ENCODE measurements at places on chromosomes 5 and 9. TPM values are rescaled to one million over a fixed set of nuclear protein-coding genes. Genes with fewer than 3 reads are reported as not detected.

DNA sequence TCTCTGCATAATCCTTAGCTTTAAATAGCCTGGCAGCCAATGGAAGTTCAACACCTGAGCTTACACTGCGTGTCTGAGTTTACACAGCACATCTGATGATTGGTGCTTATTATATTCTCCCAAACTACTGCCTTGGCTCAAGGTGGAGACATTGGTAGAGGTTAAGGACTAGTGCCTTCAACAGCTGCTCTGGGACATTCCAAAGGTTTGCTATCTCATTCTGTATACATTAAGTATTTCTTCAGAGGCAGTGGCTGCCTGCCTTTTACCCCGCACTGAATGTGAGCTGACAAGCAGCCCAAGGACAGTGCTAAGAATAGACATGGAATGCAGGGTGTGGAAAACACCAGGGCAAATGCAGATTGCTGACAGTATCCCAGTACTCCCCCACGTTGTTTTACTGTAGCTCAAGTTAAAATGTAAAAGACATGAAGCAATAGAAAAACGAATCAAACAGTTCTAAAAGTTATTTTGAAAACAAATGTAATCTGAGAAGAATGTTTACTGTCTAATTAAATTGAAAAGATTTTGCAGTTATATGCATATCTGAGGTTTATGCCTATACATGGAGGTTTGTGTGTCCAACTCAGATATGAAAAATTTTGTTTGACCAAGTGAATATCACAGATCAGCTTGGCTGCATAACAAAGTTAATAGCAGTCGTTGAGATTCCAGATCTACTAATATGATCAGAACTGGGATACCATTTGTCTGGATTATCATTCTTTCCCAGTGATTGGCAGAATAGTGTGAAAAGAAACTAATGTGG lies 1.8 kb downstream of the HSPB3 start:
- no peak for DNase-seq

DNA sequence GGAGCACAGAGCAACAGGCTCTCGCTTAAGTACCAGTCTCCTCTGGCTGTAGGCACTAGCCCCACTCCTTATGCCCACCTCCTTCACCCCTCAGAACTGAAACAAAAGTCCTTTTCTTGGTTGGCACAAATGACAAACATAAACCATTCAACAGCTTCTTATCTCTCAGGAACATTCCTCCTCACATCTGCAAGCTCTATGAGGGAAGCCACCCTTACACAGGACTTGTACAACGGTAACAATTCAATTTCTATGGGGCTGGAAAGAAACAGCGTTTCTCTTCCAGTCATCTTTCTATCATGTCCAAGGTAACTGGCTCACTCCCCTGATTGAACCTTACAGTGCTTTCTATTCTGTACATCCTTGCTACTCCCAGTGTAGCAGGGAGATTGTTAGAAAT lies 74.1 kb downstream of the CSF2 start:
- no peak for DNase-seq

DNA sequence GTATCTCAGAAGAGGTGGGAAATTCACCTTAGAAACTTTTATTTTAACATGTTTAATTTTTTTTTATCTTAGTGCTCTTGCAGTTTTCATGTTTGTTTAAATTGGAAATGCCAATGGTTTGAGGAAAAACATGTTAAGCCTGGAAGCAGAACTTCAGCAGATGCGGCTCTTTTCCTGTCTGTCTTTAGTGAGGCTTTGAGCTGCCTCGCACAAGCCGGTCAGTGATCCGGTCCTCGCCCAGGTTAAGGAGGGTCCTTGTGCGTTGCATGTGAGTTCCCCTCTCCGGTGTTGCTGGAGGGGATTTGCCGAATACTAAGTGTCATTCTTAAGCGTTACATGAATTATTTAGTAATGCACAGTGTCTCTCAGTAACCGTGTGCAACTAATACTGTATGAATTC lies 9.4 kb upstream of the PLEKHG4B start:
- no peak for DNase-seq

DNA sequence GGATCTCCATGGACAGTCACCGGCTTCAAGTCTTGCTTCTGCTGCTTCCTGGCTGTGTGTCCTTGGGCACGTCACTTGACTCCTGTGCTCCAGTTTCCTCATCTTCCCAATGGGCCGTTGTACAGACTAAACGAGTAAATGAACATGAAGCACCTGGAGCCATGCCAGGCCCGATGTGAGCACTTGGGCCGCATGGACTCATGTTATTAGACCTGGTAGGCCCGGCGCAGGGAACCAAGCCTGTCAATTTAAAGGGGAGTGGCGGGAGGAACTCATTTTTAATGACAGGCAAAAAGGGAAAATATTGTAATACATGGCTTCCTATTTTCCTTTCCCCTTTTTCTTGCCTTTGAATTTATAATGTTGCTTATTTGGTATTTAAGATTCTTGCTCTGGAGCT lies 47.5 kb downstream of the TENT4A start:
- DNase-seq = no peak

DNA sequence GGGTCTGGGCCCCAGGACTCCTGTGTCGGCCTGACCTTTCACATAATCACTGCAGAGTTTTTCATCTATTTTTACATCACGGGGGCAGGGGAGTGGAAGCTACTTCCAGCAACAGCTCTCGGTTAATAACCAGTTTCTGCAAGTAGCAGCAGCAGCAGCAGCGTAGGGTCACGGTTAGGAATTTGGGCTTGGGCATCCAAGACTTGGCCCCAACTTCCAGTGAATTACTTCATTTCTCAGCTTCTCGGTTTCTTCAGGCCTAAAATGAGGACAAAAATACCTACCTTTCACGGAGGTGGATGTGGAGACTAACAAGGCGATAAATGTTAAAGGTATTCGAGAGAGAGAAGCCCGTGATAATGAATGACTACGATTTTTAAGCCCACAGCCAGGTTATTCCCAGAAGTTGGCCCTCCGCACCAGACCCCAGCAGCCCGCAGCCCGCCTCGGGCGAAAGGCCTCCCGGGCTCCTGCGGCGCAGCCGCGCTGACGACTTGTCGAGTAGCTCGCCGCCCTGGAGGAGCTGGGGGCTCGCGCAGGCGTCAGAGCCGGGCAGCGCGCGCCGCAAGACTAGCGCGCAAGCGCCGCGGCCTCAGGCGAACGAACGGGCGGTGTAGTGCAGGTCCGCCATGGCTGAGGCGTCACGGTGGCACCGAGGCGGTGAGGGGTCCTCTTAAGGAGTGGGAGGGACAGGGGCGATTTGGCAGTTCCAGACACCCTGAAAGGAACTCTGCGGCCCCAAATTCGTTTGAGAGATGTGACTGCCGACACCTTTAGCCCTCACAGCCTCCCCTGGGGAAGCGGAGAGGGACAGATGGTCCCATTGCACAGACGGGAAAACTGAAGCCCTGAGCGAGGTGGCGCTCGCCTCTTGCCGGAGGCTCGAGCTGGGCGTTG lies at the start of gene PKD2L2:
Gene PKD2L2, plus strand, starts transcription at position 595 of the 897 bp plus-strand sequence. Its CDS starts 35 bp downstream, at position 630.
- DNase-seq = peak; percentile 83

GRCh38 chr5:89450149-89450538 lies 567.2 kb upstream of the MEF2C start:
- DNase-seq = no peak

- DNase-seq = peak; percentile 72
Observed at GRCh38 chr9:136297016-136297691, 6.7 kb downstream of the CCDC187 start.

- DNase-seq = no peak
Observed at GRCh38 chr5:36494028-36494427, 112.4 kb upstream of the SLC1A3 start.

- no peak for DNase-seq
Observed at GRCh38 chr5:87398981-87399614, 13.6 kb downstream of the CCNH start.

DNA sequence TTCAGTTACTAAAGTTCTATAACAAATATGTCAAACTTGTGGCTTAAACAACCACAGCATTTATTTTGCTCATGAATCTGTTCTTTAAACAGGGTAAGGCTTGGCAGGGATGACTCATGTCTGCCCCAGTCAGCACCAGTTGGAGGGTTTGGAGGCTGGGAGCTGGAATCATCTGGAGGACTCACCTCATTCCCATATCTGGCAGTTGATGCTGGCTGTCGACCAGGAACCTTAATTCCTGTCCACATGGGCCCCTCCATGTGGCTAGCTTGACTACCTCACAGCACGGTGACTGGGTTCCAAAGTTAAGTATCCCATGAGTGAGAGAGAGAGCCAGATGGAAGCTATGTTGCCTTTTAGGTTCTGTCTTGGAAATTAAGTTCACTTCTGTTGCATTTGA lies 13.8 kb upstream of the CCL28 start:
- DNase-seq = no peak

GRCh38 chr5:133429046-133429445 lies 183.3 kb downstream of the FSTL4 start:
- DNase-seq = no peak

DNA sequence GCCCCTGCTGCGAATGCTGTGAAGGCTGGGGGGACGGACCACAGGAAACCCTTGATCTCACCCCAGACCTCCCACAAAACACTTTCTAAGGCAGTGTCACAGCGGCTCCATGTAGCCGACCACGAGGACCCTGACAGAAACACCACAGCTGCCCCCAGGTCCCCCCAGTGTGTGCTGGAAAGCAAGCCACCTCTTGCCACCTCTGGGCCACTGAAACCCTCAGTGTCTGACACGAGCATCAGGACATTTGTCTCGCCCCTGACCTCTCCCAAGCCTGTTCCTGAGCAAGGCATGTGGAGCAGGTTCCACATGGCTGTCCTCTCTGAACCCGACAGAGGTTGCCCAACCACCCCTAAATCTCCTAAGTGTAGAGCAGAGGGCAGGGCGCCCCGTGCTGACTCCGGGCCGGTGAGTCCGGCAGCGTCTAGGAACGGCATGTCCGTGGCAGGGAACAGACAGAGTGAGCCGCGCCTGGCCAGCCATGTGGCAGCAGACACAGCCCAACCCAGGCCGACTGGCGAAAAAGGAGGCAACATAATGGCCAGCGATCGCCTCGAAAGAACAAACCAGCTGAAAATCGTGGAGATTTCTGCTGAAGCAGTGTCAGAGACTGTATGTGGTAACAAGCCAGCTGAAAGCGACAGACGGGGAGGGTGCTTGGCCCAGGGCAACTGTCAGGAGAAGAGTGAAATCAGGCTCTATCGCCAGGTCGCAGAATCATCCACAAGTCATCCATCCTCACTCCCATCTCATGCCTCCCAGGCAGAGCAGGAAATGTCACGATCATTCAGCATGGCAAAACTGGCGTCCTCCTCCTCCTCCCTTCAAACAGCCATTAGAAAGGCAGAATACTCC lies 84.7 kb downstream of the GOLPH3 start:
- DNase-seq = no peak

- no peak for DNase-seq
Observed at GRCh38 chr5:122126177-122126755, 3.1 kb upstream of the ZNF474 start.

- DNase-seq = no peak
Observed at GRCh38 chr9:131259916-131260597, 16.3 kb downstream of the FAM78A start.

DNA sequence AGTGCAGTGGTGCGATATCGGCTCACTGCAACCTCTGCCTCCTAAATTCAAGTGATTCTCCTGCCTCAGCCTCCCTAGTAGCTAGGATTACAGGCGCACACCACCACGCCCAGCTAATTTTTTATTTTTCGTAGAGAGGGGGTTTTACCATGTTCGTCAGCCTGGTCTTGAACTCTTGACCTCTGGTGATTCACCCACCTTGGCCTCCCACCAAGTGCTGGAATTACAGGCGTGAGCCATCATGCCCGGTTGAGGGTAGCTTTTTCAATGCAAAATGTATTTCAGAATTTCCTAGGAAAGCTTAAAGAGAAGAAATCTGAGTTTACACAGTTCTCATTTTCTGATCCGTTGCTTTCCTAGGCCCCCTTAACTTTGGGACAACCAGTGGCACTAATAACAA lies 15.7 kb downstream of the BDP1 start:
- DNase-seq = no peak

DNA sequence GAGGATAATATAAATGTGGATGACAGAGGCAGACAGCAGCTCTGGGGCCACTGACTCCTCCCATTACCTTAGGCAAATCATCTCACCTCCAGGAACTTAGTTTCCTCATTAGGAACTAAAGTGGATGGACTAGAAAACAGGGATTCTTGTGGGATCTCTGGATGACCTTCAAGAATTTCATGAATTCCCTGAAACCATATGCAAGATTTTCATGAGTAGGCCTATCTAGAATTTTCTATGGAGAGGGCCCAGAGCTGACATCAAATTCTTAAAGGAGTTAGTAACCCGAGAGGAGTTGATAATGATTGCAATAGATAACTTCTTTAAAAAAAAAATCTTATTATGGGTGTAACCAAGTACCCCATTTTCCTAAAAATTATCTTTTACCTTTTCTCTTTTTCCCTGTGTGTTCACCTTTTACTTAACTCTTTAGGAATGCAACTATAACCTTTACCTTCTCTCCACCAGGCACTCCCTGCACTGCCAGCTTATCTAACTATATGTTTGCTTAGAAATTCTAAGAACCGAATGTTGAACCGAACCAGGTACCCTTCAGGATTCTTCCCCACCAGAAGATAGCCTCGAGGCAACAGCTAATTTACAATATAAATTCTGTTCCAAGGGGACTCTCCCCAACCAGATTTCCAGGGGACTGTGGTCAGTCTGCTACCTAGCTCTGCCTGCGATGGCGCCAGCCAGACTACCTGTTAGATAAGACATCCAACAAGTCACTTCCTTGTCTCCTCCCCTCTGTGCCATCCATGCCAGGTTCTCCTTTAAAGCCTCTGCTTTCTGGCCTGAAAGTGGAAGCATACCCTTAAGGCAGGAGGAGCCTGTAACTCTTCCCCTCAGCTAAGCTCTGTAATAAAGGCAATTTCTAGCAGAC lies 86.0 kb downstream of the GCNT4 start:
- no peak for DNase-seq

DNA sequence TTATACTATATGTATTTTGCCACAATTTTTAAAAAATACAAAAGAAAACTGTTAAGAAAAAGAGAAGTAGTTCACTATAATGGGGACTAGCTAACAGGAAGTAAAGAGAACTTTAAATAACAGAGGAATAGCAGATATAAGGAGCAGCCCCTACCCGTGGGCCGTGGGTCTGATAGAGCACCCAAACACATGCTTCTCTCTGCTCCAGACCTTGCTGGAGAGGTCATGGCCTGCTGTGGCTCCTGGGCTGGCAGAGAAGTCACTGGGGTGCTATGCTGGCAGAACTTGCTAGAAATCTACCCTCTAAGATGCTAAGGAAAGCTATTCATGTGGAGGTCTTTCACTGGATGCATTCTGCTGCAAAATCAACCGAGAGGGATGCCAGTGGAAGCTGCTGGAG lies 10.0 kb upstream of the TNFAIP8 start:
- no peak for DNase-seq

DNA sequence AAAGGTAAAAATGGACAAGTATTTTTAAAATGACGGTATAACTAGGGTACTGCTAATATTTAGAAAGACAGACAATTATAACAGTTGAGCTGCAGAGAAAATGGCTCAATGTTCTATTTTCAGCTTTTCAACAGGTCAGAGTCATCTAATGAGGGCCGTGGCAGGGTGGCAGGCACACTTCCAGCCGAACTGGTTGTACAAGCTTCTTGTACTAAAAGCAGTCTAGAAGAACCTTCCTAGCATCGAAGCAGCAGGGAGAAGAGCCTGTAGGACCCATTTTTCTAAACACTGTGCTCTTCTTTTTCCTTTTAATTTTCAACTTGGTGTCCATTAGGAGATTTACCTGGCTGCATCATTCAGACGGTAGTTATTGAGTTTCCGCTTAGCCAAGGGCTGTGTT lies 85.6 kb downstream of the SLC28A3 start:
- peak; percentile 38 for DNase-seq

GABBR2 gene
- total RNA-seq = 45.3 TPM

TTC16 gene
- not detected for total RNA-seq

RPL7A gene
- total RNA-seq = 564 TPM

NUTM2G gene
- not detected for total RNA-seq

KCNN2 gene
- total RNA-seq = 56.4 TPM

HTR1A gene
- 5.0 TPM for total RNA-seq

ARSB gene
- 23.6 TPM for total RNA-seq

HTR4 gene
- 0.54 TPM for total RNA-seq

PCDHGC3 gene
- 72.8 TPM for total RNA-seq

Data from cerebellum (tissue), 4 donors.